ENCODE measurements at places on chromosomes 4 and X.

GRCh38 chrX:418927-419729 lies 32.4 kb upstream of the PPP2R3B start:
- DNase-seq, result no peak

DNA sequence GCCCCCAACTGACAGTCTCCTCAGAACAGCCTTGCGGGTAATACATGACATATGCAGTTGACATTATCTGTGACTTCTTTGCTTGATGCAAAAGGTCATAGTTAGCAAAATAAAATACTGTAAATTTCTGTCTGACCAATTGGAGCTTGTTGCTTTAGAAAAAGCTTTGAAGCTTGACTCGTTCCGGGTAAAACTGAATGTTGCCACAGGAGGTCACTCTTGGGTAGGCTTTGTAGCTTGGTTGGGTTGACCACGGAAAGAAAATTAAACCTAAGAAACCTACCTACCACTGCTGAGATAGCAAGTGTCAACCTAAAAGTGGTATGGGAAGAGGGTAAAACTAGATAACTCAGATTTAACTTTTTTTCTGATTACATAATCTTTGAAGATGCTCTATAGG lies 23.2 kb downstream of the PRPS2 start:
- DNase-seq, result peak; percentile 54

- no peak for DNase-seq
Measured at GRCh38 chr4:108588878-108589277, 31.5 kb upstream of the RPL34 start.

GRCh38 chr4:55358668-55359067 lies 12.6 kb downstream of the SRD5A3 start:
- no peak for DNase-seq

GRCh38 chr4:150938873-150939499 lies 76.1 kb downstream of the LRBA start:
- DNase-seq, result no peak

DNA sequence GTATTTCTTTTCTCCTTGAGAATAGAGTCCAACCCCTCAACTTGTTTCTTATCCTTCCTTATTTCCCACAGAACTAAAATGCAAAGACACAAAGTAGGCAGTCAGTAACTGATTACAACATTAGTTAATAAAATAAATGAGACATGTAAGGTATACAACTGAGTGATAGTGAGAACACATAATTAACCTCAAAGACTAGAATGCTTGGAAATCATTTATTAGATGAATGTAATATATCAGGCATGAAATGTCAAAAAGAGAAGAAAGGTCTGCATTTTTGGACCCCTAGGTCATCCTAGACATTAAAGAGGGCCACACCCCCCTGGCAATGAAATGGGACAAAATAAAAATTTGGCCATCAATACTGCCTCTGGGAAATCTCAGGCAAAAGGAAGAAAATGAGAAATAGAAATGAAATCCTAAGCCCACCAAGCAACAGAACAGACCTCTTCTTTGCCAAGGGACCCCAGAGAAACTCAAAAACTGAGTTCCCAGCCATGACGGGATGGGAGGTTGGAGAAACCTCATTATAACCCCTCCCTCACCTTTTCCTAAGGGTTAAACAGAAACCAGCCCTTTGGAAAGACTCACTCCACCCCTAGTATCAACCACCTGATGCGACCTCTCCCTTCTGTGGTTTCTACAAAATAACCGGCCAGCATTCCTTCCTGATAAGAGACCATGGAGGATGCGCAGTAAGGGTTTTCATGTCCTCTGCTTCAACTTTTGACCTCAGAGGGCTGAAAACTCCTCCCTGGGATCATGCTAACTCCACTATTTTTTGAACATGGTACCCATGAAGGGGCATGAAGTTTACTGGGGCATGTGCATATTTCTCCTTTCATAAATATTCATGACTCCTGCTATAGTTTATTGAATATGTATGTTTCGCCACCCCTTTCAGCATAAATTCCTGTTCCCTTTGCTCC lies 90.0 kb upstream of the EXOC1L start:
- no peak for DNase-seq

DNA sequence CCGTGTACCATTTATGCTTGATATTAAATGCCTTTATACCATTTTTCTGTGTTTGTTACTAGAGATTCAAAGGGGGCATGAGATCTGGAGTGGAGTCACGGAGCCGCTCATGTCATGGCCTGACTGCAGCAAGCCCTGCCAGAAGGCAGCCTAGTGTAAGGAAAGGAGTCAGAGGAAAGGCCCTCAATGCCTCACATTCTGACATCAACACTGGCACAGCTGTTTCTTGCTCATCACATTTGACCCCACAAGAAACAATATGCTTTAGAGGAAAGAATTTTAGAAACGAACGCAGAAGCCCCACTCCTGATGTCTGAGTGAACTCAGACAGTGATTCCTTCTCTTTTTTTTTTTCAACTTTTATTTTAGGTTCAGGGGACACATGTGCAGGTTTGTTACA lies 322.4 kb upstream of the CPEB2 start:
- no peak for DNase-seq

- DNase-seq, result no peak
Measured at GRCh38 chr4:124487651-124488050, 224.9 kb downstream of the ANKRD50 start.

- DNase-seq, result no peak
Measured at GRCh38 chrX:123745511-123745910, 12.7 kb upstream of the THOC2 start.

DNA sequence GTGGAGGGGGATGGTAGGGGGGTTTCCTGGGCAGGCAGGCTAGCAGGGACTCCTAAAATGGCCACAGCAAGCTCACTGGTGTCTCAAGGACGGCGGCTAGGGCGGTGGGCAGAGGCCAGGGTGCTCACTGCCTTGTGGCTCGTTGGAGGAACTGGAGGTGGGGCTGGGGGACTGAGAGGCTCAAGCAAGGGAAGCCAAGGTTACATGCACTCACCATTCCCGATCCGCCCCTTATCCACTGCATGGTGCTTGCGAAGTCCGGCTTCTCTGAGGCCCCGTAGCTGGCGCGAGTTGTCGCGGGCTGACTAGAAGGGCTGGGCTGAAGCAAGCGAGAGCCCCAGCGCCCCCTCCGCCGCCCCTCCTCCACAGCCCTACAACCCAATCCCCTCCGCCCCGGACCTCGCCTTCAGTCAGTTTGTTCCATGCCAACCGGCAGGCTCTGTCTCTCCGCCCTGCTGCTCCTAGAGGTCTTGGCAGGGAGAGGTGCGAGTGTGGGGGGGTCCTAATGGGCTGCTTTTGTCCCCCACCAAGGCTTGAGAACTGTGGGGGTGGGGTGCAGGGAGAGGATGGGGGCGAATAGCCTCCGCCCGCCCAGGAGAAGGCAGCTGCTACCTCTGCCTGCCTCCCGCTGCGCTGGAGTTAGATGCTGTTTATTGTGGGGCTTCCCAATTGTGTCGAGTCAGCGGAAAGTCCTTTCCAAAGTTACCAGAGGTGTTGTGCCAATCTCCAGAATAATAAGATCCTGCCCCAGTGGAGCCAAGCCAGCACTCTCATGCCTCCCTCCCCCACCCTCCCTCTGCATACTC lies at the start of gene ARHGEF9:
Gene ARHGEF9, minus strand, starts transcription at position 313 of the 806 bp plus-strand sequence. Its CDS starts 69 bp downstream, at position 244.
- no peak for DNase-seq

- no peak for DNase-seq
Measured at GRCh38 chr4:17761062-17761461, 20.4 kb downstream of the FAM184B start.

All from ACHN (cell line).